ENCODE measurements at places on chromosomes 7 and 10. TPM values are rescaled to one million over a fixed set of nuclear protein-coding genes. Genes with fewer than 3 reads are reported as not detected.

DNA sequence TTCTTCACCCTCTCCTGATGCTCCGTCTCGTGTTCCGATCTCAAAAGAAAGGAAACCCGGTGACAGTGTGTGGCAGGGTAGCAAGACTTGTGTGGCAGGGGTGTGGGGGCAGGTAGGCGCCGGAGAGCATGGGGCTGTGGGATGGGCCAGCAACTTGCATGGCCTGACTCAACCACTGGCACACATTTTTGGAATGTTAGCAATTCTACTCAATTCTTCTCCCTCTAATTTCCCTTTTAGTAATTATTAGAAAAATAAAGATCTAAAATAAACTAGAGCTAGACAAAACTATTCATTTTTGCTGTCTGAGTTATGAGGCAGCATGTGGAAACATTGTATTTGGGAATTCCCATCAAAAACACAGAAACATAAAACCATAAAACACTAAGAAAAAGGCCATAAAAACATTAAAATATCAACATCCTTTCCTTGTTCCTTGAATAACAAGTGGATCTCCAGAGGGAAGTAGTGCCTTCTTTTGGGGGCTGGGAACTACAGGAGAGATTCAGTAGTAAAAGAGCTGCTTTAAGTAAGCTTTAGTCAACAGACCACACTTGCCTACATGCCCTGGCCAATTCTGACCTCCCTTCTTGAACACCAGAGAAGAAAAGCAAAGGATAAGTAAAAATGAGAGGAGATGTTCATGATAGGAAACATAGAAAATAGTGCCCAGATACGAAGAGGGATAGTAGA lies 21.8 kb downstream of the SEMA3C start:
- no peaks in the 10 kb centered on the region for H3K4me1 ChIP-seq
- no peaks in the 10 kb centered on the region for H3K36me3 ChIP-seq
- no peak for ATAC-seq
- H3K27ac ChIP-seq = no peak overlapping the region
- no peak overlapping the region for H3K4me3 ChIP-seq

DNA sequence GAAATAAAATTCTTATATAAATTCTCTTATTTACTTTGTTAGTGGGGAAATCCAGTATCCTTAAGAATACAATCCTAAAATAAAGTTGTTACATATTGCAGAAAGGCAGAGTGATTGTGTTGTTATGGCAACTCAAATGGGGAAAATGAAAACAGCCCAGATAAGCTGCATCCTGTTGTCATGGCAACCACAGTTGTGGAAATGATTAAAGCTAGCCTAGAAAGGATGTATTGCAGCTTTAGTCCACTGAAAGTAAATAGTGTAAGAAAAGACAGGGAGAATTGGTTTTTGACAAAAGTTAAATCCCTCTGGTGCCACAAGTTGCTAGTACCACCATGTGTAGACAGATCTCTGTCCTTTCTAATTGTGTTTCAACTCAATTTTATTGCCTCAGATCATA lies 43.2 kb downstream of the BTRC start:
- peaks cover 16% of the 10 kb centered on the region for H3K4me1 ChIP-seq
- H3K27me3 ChIP-seq = no peaks in the 10 kb centered on the region
- no peaks in the 10 kb centered on the region for H3K36me3 ChIP-seq
- H3K4me3 ChIP-seq = no peak overlapping the region
- no peak overlapping the region for H3K27ac ChIP-seq
- ATAC-seq = no peak

DNA sequence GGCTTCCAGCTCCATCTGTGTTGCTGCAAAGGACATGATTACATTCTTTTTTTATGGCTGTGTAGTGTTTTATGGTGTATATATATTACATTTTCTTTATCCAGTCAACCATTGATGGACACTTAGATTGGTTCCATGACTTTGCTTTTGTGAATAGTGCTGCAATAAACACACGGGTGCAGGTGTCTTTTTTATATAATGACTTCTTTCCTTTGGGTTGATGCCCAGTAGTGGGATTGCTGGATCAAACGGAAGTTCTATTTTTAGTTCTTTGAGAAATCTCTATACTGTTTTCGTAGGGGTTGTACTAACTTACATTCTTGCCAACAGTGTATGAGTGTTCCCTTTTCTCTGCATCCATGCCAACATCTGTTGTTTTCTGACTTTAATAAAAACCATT lies 189.7 kb downstream of the ACTR3B start:
- no peak overlapping the region for H3K27ac ChIP-seq
- H3K4me3 ChIP-seq = no peak overlapping the region
- ATAC-seq = no peak

GRCh38 chr7:25770235-25770634 lies 381.8 kb upstream of the NFE2L3 start:
- no peaks in the 10 kb centered on the region for H3K27me3 ChIP-seq
- H3K36me3 ChIP-seq = no peaks in the 10 kb centered on the region
- H3K27ac ChIP-seq = peak overlapping the region; percentile 39
- ATAC-seq = no peak

GRCh38 chr10:8312781-8313180 lies 258.3 kb downstream of the GATA3 start:
- no peak overlapping the region for H3K4me3 ChIP-seq
- no peaks in the 10 kb centered on the region for H3K36me3 ChIP-seq
- no peak for ATAC-seq
- H3K27me3 ChIP-seq = peaks cover 12% of the 10 kb centered on the region
- H3K27ac ChIP-seq = no peak overlapping the region

GRCh38 chr10:123375097-123375496 lies 220.9 kb downstream of the BUB3 start:
- H3K4me3 ChIP-seq = no peak overlapping the region
- no peaks in the 10 kb centered on the region for H3K4me1 ChIP-seq
- no peaks in the 10 kb centered on the region for H3K27me3 ChIP-seq
- no peak for ATAC-seq
- H3K27ac ChIP-seq = no peak overlapping the region

- no peaks in the 10 kb centered on the region for H3K36me3 ChIP-seq
- no peaks in the 10 kb centered on the region for H3K4me1 ChIP-seq
These were observed 28.3 kb upstream of the CYP26C1 start for GRCh38 chr10:93032105-93032808.

The LIPM gene
- total RNA-seq = not detected

Data from gastroesophageal sphincter (tissue), 4 donors.